ENCODE measurements at places on chromosomes 6 and 20.

DNA sequence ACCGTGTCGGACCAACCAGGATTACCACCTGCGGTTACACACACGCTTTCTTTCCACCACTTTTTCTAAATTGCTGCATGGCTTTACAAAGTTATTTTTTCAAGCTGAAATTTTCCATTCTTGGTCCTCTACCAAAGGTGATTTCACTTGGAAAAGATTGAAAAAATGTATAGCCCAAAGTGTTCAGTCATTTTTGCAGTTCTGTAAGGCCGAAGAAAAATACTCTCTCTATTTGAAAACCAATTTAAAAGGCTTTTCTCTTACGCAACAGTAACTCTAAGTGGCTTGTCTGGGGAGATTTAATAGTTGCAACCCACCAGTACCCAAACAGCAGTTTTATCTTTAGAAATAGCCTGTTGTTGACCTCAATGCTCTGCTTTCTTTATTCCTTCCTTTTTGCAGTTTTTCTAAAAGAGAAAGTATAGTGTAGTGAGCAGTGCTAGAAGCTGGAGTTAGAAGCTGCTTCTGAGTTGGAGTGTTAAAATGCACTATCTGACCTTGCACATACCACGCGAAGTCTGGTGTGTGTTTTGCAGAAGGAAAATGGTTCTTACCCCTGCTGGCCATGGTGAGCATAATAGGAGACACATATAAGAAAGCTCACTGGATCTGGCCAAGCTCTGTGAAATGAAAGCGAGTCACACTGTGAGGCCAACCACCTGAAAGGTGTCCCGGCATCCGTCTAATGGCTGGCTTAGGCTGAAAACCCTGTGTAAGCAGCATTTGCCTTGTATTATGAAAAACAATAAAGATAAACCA lies 271.6 kb upstream of the PRND start:
- no peak for DNase-seq

- DNase-seq = no peak
Measured at GRCh38 chr6:89807581-89807980, 12.0 kb downstream of the MDN1 start.

DNA sequence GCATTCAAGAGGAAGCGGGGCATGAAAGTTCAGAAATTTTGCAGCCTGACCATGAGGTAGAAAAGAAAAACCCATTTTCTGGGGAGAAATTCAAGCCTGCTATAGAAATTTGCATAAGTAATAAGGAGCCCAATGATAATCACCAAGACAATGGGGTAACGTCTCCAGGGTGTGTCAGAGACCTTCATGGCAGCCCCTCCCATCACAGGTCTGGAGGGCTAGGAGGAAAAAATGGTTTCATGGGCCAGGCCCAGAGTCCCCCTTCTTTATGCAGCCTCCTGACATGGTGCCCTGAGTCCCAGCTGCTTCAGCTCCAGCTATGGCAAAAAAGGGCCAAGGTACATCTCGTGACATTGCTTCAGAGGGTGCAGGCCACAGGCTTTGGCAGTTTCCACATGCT lies 618.5 kb downstream of the EYS start:
- DNase-seq = no peak

DNA sequence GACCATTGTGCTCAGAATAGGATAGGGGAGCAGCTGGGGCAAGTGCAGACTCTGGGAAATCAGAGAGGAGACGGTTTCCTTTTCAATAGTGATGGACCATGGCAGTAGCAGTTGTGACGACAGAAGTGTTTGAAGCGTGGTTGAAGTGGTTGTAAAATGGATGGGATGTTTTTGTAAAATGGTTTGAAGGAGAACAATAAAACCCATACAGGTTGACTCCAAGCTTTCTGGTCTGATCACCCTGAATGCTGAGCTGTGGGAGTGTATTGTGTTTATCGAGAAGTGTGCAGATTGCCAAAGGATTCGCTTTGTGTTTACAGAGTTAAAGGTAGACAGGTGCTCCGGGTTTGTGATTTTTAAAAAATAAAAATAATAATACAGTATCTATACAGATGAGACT lies 255.2 kb upstream of the SULF2 start:
- DNase-seq = no peak

DNA sequence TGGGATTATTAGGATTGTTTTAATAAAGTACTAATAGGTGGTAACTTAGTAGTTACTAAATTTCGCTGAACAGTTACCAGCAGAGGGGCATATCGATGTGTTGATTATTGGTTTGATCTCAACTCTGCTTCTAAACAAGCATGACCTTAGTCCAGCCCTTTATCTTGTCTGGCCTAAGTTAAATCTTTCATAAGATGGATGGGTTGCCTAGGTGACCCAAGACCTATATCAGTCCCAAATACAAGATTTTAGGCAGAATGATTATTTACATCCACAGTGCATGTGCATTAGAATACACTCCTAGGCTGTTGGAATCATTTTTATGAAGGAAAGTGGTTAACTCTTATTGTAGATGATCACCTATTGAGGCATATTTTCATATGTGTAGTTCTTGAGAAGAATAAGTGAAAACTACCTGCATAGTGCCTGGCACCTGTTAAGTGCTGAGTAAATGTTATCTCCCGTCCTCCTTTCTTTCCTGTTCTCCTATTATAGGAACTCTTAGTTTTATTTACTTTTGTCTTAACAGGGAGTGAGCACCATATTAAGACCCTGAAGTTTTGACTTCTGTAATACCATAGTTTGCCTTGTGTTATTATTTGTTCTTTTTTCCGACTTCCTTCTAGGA lies 1.1 kb downstream of the HSF2 start:
- DNase-seq = no peak

- no peak for DNase-seq
Measured at GRCh38 chr20:20823476-20823881, 111.0 kb upstream of the RALGAPA2 start.

- no peak for DNase-seq
Measured at GRCh38 chr20:63215101-63216040, 560 bp downstream of the YTHDF1 start.

DNA sequence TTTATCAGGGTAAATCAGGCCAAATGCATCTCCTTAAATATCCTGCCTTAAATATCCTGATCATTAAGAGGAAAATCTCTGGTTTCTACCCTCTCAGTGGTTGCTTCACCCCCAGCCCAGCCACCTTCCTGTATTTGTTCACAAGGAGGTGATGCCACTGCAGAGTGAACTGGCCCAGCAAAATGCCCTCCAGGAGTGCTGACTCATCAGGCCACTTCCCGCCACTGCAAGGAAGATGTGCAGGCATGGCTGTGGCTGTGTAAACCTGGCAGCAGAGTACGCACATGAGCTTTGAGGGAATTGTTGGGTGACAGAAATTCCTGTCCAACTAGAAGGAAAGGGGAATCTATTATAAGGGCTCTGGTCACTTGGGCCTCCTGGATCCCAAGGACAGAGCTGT lies 13.8 kb downstream of the NQO2 start:
- no peak for DNase-seq

- DNase-seq = no peak
Measured at GRCh38 chr6:29734046-29735018, 11.1 kb downstream of the HLA-F start.

GRCh38 chr20:16147216-16147615 lies 426.0 kb downstream of the KIF16B start:
- DNase-seq = no peak
